ENCODE measurements at places on chromosomes 11 and 22.

DNA sequence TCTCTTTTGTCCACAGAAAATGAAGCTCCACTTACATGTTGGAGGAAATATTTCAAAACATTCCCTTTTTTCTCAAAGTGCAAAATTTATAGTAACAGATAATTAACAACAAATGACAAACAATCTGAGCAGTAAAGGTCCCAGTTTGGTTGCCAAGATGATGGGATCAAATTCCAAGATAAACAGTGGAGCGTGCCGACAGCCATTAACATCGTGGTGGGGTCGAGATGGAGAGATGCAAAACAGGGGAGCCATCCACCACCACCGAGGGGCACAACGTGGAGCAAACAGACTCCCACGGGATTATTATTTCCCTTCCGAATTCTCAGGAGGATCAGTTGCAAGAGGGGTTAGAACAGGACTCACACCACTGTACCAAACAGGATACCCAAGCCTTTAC lies 17.2 kb downstream of the MPPED2 start:
- DNase-seq, result no peak

- no peak for DNase-seq
These were observed 99.6 kb upstream of the GRAMD1B start for GRCh38 chr11:123330471-123330870.

DNA sequence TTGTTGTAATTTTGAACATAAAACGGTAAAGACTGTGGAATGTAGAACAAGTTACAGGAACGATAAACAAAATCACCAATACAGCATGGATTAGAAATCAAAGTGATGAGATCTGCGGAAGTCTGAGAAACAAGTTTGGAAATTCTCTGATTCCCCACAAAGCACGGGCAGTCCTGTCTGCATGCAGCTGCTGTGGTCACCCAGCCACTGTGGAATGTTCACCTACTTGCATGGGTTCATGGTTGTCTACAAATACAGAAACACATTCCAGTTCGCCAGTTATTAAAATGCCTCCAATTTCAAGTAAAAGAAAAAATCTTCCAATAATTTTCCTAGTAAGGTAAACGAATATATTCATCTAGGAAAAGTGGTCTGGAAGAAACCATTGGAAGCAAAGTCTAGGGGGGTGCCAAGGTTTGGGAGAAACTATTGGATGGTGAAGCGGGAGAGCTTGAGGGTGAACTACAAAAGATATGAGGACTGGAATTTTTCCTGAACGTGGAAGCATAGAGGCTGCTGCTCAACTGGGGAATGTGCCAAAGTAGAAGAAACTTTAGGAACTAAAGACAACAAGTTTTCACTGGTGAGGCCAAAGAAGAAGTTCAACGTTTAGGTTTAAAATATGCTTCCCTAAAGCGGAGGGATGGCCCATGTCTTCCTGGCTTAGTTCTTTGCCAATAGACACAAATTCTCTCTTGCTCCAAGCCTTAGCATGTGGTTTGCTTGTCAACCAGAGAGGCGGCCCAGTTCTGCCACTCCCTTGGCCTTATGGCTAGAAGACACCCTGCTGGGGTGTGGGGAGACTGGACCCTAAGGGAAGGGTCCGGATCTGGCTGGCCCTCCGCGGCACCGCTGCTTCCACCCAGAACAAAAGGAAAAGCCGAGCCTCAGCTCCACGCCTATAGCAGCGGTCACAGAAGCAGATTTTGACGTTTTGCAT lies 70.2 kb downstream of the CTTN start:
- no peak for DNase-seq

GRCh38 chr22:49536571-49537131 lies 291.0 kb downstream of the BRD1 start:
- DNase-seq, result no peak

DNA sequence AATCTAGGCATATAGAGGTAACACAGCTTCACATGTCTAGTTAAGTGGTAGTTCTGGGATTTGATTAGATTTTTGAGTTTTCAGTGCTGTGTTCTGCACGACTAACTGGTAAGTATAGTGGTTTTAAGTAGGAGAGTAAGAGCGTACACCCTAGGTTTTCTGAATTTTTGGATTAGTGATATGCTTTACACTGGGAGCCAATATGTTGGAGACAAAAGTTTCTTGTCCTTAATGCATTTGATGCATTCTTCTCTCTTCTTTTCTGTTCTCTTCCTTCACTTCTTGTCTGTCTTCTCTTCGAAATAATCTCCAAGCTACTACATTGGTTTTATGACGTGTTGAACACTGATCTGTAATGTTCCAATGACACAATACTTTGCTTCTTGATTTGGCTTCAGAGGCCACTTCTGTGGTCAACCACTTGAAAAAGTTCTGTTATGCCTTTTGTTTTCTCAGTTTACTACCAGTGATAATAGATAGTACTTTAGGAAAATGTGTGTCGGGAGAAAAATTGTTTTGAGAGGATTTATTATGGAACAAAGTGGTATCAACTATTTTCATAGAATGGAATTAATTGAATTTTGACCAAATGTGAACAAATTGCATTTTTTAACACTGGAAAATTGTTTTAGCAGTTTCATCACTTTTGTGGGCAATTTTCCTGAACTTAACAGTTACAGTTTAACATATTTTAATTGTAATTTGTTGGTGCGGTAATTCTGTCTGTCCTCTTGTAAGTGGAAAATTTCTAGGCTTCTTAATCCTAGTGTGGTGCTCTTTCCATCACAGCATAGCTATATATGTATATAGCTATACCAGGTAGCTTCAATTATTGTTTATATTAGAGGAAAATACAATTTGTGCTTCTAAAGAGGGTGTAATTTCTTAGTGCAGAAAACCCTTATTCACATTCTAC lies 2.6 kb downstream of the PDE3B start:
- no peak for DNase-seq

- no peak for DNase-seq
These were observed 19.1 kb downstream of the RFPL2 start for GRCh38 chr22:32185821-32186220.

DNA sequence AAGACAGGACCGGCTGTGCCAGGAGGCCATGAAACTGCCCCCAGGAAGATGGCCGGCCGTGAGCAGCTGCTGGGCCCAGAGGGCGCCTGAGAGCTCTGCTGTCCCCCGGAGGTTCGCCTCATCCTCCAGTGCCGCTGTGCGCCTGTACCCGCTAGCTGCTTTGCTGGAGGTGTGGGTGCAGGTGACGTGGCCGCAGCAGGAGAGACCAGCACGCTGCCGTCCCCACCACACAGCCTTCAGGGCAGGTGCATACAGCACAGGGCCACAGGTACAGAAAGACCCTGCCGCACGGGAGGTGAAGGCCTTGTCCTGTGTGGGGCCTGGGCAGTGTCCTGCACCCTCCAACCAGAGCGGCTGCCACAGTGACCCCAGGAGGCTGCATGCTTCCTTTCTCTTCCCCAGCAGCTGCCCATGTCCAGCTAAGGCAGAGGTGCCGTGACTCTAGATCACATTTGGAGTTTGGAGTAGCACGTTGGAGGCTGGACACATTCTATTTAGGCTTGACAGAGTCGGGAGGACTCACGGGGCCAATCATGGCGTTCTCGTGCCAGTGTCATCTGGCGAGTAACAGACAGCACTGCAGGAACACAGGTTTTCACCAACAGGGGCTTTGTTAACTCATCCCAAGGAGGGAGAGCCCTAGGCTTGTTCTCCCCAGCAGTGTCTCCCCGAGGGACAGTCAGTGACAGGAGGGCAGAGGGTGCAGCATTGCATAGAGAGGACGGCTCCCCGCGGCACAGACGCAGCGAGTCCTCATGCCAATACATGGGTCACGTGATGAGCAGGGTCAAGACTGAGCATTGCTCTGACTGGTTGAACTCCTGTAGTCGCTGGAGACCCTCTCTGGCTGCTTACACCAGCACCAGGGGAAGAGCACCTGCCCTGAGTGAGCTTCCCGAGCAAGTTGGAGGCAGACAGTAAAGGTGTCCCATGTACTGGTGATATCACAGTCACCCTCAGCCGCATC lies 18.7 kb upstream of the PANX2 start:
- DNase-seq, result no peak

DNA sequence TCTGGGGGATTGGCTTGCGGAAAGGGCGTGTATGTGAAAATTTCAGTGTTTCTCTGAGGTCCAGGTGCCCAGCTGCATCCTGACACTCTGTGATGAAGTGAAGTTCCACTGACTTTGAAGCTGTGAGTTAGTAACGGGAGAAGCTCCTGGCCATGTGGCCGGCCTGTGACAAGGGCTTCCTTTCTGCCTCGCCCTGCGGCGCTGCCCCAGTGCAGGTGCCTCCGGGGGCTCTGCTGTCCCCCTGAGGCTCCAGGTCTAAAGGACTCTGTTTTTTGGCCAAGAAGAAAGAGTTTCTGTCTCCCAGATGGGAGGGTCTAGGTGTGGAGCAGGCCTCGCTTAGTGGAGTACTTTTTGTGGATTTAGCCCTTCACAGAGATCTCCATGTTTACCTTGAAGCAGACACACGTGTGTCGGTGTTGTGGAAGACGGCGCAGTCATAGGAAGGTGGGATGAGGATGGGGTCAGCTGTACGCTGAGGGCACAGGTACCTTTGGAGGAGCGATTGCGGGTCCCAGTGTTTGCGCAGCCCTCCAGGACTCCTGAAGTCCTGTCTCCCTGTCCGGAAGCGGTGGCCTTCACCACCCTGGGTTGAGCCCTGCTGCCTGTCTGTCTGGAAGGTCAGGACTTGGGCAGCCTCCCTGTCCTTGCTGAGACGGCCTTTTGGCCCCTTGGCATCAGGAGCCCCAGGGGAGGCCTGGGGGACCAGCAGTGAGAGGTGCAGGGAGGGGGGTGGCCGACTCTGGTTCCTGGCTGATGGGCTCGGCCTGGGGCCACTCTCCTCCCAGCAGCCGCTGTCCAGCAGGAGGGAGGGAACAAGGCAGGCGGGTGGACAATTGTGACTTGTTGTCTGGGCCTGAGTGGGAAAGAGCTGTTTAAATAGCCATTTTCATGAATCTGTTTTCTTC lies 1249.3 kb downstream of the BRD1 start:
- no peak for DNase-seq

DNA sequence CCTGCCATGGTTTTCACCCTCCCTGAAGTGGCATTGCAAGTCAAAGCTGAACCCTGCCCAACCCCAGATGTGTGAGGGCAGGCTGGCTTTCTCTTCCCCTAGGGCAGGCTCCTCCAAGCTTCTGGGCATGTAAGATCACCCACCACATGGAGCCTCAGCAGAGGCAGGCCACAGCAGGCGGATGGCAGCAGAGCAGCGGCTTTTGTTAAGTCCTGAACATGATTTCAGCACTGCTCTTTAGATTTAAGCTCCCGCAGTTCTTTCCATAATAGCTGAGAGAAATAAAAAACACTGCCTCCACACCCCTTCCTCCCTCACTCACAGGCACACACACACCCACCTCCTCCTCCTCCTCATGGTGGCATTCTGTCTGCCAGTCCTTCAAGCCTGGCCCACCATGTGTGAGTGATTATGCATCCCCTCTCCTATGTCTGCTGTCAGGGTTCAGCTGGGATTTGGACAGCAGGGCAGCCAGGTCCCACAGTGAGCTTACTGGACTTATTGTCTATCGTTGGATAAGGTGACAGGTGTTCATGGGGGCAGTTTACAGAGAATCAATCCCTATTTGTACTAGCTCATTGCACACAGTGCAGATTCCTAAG lies 5.0 kb upstream of the NTM start:
- DNase-seq, result no peak

- DNase-seq, result no peak
These were observed at the start of gene CTNND1 for GRCh38 chr11:57761301-57762234. CTNND1 (plus strand) TSS chr11:57761802; CDS start chr11:57791479, 29,677 bp downstream.

DNA sequence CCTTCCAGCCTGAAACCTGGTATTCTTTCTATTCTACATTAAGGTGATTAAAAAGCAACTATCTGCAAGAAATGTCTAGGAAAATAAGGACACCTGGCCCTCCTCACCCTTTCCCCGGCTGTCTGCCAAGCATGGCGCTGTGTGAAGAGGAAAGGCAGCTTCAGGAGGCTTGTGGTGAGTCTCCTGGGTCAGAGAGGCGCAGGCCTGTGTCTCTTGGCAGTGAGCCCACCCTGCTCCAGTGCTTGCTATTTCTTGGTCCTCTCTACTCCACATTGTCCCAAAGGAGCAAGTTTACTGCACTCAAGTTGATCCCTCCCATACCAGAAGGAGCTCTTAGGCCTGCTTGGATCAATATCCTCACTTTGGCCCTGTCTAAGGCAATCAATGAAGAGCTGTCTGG lies 520.7 kb upstream of the B3GAT1 start:
- DNase-seq, result no peak

DNA sequence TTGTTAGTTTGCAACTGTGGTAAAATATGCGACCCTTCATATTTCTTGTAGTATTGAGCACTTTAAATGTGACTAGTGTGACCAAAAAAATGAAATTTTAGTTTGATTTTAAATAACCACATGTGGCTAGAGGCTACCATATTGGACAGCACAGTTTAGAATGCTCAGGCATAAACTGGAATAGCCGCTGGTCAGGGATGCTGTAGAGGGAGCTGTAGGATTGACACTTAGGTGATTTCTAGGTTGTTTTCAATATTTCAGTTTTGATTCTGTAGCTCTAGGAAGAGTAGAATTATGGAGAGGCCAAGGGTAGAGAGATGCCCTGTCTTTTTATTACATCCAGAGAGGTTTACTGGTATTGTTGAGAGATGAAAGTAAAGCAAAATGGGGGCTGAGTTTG lies 10.8 kb upstream of the VSIG10L2 start:
- no peak for DNase-seq

- DNase-seq, result no peak
These were observed at the start of gene LRFN4 for GRCh38 chr11:66856496-66857233. LRFN4 (plus strand) TSS chr11:66857064; CDS start chr11:66857745, 681 bp downstream.

DNA sequence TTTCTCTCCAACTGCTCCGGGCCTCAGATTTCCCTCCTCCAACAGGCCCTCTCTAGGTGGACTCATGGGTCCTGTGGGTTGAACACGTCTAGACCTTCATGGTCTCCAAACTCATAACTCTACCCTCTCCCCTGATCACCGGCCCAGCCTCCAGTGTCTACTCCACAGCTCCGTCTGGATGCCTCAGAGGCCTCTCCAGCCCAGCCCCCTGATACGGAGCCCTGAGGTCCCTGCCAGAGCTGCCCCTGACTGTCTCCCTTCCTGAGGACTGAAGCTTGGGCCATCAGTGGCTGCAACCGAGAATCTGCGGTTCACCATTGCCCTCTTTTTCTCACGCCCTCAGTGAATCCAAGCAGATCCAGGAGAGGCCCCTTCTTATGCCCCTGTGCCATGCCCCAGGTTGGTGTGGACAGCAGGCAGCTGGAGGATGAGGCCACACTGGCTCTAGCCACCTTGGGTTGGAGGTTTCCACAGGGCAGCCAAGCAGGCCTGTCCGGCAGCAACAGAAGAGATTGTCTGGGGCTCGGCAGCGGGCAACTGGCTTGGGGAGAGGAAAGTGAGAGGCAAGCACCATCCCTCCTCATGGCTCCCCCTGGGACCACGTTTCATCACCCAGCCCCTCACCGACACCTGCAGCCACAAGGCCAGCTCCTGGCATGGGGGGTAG lies 104.6 kb upstream of the FGF3 start:
- DNase-seq, result no peak

- no peak for DNase-seq
These were observed 65.3 kb upstream of the SLC22A12 start for GRCh38 chr11:64525711-64526110.

DNA sequence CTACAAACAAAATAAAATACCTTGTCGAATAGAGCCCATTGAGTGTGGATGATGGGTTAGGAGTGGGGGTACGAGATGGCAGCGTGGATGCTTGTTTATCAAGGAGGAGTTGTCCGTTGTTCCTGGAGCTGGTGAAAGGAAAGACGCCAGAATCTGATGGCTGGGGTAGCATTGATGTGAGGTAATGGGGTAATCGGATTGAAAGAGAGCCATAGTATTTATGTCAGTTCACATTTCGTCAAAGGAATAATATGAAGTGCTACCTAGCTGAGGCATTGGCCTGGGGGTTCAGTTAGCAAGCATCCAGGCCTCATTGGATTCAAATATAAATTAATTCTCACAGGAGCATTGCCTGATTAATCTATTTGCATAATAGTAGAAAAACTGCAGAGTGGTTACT lies 16.9 kb upstream of the DBX1 start:
- DNase-seq, result no peak
